ENCODE measurements at places on chromosomes 6 and 20.

DNA sequence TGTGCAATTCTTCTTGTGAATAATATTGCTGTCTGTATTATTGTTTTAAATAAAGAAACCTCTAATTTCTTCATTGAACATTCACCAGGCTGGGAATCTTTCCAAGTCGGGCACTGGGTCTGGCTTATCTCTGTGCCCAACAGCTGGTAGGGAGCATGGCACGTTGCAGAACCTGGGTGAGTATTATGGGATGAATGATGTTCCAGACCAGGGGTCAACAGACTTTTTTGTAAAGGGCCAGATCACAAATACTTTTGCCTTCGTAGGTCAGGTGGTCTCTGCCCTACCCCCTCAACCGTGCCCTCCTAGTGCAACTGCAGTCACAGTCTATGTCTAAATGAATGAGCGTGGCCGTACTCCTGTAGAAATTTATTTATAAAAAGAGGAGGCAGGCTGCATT lies 81.6 kb upstream of the FOXQ1 start:
- no peak for DNase-seq

DNA sequence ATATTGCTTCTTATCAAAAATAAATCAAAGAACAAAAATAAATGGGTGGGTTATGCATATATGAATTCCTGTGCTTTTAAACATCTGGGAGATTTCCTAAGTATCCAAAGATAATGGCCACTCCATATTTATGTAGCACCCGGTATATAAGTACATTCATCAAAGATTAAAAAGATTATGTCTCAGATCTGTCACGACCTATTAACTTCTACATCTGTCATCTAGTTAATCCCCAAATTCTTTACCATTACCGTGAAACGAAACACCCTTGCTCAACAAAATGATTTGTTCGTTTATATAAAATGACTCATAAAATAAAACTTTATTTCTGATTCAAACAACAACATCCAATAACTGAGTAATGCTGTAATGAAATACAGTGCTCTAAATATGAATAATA lies 64.8 kb upstream of the FOXQ1 start:
- peak; percentile 54 for DNase-seq

- no peak for DNase-seq
These were observed 39.9 kb upstream of the SAMD5 start for GRCh38 chr6:147468634-147469033.

DNA sequence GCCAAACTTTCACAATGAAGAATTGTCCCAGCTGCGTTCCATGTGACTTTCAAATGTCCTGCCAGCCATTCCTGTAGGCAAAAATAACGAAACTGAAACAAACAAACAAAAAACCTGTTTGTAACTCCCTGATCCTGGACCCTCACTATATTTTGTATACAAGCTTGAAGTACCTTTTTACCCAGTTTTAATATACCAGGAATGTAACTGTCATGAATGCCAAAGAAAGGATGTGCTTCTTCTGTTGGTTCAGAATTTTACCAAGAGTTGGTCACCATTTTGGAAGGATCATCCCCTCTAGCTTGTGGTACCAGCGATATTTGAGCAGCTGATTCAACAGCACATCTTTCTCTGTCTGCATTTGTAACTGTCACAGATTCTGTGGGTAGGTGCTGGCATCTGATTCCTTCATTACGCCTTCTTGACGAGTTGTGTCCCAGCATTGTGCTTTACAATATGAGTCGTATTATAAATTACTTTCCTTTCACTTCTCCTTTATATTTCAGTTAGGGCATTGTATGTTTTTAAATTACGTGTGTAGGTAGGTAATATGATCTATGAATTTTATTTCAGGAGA lies 93.9 kb downstream of the DLGAP4 start:
- no peak for DNase-seq

- no peak for DNase-seq
These were observed 24.6 kb upstream of the TNFRSF21 start for GRCh38 chr6:47334334-47334733.

DNA sequence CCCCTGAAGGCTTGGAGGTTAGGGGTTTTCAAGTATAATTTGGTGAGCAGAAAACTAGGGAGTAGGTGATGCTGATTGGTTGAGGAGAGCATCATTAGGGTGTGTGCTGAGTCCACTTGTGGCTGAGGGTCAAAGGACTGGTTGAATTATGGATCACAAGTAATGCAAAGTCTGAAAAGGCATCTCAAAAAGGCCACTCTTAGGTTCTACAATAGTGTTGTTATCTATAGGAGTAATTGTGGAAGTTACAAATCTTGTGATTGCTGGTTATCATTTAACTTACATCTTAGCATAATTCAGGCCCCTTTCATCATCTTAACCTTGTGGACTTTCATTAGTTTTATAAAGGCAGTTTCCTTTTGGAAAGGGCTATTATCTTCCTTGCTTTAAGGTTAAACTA lies 60.8 kb downstream of the UBR2 start:
- DNase-seq, result no peak

DNA sequence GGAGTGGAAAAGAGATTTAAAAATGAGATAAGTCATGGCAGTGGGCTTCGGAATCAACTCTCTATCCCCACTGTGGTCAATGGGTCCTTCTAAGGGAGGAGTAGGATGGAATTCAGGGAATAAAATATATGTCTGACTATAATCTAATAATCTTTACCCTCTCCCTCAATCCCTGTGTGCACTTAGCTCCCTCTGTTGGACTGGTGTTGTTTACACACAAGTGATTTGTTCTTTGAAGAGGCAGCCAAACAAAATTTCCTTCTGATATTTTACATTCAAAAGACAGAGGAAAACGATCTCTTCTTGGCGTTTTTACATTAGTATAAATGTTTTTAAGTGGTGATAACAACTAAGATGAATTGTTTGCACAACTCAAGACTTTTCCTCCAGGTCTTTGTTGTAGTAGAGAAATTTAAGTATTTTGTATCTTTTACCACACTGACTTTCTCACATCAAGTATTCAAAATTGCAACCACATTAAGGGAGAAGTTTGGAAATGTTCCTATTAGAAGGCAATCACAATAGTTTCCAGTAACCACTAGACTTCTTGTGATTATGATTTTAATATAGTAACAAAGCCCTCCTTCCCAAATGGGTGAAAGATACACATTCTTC lies 317.8 kb downstream of the CENPW start:
- no peak for DNase-seq

- no peak for DNase-seq
These were observed 59.8 kb upstream of the MANEA start for GRCh38 chr6:95517568-95517967.

DNA sequence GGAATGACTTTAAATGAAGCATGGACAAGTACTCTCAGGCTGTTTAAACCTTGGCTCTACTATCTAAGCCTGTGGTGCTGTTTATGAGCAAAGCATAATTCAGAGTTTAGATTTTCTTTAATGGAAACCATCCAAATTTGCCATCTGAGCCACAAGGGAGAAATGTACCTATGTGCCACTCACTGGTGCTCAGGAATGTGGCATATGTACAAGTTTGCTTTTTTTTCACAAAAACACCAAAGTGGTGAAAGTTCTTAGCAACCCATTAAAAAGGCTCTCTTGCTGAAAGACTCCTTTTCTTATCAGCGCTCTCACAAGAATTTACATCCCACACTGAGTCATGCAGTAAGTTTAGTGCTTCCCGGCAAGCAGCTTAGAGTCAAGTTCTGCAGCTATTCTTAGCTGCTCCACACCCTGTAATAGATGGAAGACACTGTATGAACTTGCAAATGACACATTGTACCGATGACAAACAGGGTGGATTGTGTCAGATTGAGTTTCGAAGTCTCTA lies 57.3 kb upstream of the MLIP start:
- DNase-seq, result peak; percentile 27

DNA sequence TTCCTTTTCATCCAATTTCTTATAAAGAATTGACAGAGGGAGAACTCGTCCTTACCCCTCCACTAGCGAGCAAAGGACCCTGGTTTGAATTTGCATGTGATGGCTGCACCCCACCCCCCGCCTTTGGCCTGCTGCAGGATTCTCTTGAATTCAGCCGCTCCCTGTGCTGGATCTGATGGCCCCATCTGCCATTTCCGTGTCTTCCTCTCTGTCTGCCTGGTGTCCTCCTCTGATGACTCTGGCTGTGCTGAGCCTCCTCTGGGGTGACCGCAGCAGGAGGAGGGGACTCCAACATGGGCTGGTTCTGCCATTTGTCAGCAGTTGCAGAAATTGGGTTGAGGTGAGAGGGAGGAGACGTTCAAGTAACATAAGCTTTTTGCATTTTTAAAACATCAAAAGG lies 188.8 kb downstream of the DLL1 start:
- DNase-seq, result no peak

DNA sequence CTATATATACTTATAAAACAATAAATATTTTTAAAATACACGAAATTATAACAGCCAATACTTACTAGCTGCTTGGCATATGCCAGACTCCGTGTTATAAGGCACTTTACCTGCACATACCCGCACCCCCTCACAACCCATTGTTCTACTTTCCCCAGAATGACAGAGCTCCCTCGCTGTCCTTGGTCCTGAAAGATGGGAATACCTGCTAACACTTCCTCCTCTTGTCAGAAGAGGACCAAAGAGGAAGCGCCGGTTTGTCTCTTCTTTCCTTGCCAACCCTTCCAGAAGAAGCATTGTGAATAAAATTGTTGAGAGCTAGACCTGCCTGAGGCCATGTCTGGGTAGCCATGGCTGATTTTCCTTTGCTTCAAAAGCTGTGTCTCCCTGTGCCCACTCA lies 149.3 kb downstream of the PTPRT start:
- peak; percentile 81 for DNase-seq

DNA sequence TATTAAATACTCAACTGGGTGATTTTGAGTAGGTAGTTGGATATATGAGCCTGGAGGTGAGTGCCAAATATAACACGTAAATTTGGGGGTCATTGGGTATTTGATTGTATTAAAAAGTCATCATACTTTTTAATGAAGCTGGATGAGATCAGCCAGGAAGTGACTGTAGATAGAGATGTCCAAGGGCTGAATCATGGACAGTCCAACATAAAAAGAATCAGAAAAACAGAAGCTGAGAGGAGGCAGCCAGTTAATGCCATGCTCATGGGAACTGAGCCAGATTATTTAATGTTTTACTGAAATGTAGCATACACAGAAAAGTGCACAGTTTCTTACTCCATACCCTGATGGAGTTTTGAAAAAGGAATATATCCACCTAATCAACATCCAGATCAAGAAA lies 435.5 kb upstream of the PLCB4 start:
- no peak for DNase-seq

GRCh38 chr20:44990425-44990824 lies 24.1 kb downstream of the STK4 start:
- no peak for DNase-seq

DNA sequence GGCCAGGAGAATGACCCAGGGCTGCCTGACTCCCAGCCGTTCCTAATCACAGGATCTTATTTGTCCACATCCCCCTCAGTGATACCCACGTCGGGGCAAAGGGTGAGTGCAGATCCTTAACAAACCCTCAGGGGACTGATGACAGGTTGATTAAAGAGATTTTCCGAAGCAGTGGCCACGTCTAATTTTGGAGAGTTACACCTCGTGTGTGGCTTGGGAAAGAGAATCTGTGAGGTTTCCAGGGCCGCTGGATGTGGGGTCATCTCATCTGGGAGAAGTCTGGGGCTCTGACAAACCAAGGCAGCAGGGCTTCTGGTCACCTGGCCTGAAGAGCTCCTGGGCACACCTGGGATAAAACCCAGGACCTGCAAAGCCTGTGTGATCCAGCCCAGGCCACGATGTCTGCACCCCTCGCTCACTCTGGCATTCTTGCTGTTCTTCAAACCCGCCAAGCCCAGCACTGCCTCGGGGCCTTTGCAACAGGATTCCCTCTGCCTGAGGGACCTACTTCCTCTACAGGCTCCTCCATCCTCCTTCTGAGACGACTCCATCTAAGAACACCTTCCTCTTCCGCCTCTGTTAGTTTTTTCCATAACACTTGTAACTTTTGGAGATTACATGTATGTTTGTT lies 4.7 kb downstream of the JPH2 start:
- DNase-seq, result no peak

DNA sequence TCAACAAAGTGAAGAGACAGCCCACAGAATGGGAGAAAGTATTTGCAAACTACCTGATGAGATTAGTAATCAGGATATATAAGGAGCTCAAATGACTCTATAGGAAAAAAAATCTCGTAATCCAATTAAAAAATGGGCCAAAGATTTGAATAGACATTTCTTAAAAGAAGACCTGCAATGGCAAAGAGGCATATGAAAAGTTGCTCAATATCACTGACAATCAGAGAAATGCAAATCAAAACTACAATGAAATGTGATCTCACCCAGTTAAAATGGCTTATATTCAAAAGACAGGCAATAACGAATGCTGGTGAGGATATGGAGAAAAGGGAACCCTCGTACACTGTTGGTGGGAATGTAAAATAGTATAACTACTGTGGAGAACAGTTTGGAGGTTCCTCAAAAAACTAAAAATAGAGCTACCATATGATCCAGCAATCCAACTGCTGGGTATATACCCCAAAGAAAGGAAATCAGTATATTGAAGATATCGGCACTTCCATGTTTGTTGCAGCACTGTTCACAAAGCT lies 65.0 kb downstream of the TOX2 start:
- no peak for DNase-seq

GRCh38 chr20:58492074-58492718 lies 23.0 kb downstream of the APCDD1L start:
- DNase-seq, result no peak

- no peak for DNase-seq
These were observed 21.0 kb upstream of the LAMA4 start for GRCh38 chr6:112275365-112275764.

- peak; percentile 75 for DNase-seq
These were observed 100.5 kb downstream of the KIF13A start for GRCh38 chr6:17886891-17887290.

- no peak for DNase-seq
These were observed 3.7 kb upstream of the FUCA2 start for GRCh38 chr6:143515061-143515760.

DNA sequence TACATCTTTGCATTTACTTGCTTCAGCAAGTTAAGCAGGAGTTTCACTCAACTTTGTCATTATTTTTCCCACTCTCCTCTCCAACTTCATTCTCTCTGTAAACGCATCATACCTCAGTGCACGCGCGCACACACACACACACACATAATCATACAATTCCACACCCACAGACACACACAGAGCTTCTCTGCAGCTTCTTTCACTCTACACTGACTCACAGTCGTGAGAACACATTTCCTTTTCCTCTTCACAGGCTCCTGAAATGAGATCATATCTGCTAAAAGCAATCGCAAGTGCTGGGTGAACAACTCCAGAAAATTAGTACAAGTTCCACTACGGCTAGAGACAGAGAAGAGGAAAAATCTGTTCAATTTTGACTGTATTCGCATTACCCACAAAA lies 215.4 kb downstream of the PTPRT start:
- no peak for DNase-seq

GRCh38 chr6:113315165-113315564 lies 542.0 kb upstream of the MARCKS start:
- DNase-seq, result no peak

GRCh38 chr6:110656492-110656891 lies 158.8 kb downstream of the CDK19 start:
- no peak for DNase-seq
